ENCODE measurements at places on chromosomes 12 and 14.
A peak's percentile ranks its signal among the peaks of the same experiment; 100 is the strongest.

DNA sequence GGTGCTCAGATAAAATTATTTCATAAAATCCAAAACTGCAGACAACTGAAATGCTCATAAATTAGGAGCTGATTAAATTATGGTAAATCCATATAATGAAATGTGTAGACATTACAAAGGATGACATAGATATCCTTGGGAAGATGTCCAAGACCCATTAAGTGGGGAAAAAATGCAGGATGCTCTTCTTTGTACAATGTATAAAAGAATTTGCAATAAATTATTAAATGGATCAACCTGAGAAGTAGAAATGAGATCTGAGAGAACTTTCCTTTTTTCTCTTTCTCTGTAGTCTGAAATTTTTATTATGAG, 336.4 kb upstream of the E2F7 start:
- no peak for DNase-seq

- no peak for DNase-seq
Measured at GRCh38 chr12:95291501-95291900, 73.9 kb downstream of the VEZT start.

- peak; percentile 31 for DNase-seq
Measured at GRCh38 chr12:74980510-74980909, 229.1 kb downstream of the KCNC2 start.

DNA sequence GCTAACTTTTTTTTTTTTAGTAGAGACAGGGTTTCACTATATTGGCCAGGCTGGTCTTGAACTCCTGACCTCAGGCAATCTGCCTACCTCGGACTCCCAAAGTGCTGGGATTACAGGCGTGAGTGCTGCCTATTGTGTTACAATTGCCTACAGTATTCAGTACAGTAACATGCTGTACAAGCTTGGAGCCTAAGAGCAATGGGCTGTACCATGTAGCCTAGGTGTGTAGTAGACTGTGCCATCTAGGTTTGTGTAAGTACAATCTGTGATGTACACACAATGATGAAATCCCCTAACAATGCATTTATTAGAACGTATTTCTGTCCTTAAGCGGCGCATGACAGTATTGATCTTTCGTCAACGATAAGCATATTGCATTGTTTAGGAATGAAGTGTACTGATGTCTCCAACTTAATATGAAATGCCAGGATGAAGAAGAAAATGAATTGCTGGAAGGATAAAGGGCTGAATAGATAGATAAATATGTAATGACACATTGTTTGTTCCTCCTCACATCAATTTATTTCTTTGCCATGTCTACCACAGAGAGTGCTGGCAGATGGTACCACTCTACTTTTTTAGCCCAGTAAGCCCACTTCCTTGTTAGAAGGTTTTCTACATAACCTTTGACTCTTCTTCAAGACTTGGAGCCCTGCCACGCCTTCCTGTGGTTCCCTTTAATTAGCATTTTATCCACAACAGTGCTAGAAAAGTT, 467.5 kb downstream of the VRK1 start:
- no peak for DNase-seq

GRCh38 chr14:63752449-63753169, 24.7 kb upstream of the SGPP1 start:
- DNase-seq: no peak

DNA sequence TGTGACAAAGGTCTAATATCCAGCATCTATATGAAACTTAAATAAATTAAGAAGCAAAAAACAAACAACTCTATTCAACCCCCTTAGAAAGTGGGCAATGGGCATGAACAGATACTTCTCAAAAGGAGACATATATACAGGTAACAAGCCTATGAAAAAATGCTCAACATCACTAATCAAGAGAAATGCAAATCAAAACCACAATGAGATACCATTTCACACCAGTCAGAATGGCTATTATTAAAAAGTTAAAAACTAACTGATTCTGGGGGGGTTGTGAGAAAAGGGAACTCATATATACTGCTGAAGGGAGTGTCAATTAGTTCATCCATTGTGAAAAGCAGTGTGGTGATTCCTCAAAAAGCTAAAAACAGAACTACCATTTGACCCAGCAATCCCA, 198.9 kb downstream of the BMP4 start:
- no peak for DNase-seq

DNA sequence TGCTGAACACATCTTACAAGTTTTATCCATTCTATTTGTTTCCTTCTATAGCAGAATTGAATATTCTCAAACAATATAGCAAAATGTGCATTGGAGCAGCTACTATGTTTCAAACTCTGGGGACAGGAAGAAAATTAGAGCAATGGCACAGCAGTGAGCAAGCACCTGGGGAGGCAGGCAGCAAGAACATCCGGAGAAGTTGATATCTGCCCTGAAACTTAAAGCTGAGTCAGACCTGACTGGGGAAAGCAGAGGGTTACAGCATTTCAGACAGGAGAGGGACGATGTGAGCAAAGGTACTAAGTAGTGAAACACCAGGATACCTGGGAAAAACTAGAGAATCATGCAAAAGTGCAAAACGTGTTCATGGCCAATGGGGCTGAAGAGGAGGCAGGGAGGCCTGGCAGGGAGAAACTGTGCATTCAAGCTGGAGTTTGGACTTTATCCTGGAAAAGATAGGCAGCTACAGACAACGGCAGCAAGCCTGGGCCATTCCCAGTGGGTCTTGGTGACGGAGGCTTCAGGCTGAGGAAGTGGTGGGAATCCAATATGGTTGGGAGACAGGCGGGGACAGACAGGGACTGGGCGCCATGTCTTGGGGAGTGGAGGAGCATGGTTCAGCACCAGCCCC, 118.0 kb upstream of the CDKN3 start:
- no peak for DNase-seq

DNA sequence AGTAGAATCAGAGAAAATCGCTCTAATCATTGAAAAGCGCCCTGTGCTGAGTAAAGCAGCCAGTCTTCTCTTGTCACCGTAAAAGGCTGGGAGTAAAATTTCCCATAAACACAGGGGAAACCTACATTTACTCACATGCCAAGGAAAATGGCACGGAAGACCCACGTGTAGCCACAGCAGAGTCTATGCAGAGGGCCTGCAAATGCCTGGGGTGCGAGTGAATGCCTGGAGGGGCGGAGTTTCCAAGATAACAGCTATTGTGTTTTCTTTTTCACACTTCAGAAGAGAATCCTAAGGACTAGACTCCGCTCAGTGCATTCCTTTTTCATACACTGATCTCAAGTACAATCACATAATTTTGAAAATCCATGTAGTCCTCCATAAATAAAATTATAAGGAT, 159.9 kb upstream of the FOXN3 start:
- DNase-seq: no peak

GRCh38 chr14:87952307-87953094, 40.5 kb downstream of the GALC start:
- no peak for DNase-seq

DNA sequence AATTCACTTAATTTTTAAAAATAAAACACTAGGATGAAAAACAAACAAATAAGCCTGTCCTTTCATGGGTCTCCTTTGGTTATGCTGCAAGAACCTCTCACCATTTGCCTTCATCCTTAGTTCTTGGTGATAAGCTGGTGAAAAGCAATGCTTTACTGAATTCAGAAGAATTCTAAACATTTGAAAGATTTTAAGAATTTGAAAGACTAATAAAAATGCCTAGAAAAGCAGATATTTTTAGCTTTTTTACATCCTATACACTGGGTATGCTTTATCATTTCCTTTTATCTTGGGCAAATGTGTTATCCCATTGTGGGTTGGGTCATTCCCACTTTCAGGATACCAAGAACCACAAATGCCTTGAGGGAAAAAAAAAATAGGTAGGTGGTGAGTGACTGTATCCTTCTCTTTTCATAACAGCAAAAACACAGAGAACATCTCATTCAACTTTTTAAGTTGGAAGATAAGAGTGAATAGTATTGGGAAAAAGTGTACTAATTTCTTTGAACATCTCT, 197.1 kb upstream of the ABCD2 start:
- DNase-seq: no peak

DNA sequence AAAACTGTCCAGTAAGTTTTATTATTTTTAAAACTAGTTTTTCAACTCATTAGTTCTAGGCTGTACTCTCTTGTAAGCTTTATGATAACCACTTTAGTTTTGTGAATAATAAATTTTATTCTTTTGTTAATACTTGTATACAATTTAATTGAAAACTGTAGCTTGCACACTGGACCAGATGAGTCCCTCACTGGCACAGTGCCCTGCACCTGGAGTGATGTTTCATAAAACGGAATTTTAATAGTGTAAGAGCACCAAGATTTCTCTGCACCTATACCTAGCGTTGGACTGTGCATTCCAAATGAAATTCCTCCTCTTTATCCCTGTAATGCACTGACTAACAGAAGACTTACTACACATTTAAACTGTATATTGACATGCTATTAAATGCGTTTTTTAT, 80.8 kb downstream of the PRIMA1 start:
- no peak for DNase-seq

DNA sequence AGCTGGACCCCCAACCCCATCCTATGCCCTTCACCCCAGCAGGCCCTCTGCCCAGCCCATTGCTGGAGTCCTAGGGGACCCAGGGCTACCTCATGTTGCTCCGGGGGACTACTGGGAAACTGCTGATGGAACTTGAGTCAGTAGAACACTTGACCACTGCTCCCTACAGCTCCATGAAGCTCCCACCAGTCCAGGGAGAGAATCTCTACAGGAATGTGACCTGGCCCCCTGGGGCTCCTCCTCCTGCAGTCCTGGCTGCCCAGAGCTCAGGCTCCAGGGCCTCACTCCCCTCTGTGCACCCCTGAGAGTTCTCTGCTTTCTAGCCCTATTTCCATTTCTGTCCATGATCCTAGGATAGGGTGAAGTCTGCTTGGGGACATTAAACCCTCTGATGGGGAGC, 10.8 kb upstream of the AQP2 start:
- DNase-seq: no peak

DNA sequence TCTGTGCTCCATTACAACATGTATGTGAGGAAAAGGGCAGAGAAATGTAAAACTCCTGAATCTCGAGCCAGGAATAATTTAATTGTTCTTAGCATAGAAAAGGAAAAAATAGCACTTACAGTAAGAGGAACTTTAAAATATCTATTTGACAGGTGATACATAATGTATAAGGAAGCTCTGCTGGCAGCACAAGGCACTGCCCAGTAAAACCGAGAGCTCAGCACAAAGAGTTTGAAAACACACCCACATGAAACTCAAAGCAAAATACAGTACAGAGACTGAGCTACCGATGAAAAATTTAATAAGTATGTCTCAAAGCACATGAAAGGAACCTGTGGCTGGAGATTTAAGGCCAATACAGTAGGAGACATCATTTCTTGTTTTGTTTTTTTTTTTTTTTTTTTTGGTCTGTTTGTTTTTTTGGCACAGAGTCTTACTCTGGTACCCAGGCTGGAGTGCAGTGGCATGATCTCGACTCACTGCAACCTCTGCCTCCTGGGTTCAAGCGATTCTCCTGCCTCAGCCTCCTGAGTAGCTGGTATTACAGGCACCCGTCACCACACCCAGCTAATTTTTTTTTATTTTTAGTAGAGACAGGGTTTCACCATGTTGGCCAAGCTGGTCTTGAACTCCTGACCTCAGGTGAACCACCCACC, 19.2 kb downstream of the CLIP1 start:
- DNase-seq: no peak

DNA sequence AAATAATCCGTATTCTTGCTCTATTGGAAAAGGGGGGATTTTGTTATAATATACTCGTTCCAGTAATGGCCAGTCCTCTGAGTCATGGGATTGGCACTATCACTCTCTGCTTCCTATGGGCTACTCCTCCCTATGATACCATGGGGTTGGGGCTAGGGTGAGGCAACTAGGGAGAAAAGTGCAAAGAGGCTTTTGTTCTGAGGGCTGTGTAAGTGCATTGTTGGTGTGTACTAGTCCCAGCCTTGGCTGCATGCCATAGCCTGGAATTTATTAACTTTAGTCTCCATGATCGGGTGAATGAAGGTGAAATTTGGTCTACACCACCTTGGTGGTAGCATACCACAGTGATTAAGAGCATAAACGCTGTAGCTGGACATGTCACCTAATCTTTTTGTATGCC, 247.6 kb downstream of the RPAP3 start:
- peak; percentile 16 for DNase-seq

DNA sequence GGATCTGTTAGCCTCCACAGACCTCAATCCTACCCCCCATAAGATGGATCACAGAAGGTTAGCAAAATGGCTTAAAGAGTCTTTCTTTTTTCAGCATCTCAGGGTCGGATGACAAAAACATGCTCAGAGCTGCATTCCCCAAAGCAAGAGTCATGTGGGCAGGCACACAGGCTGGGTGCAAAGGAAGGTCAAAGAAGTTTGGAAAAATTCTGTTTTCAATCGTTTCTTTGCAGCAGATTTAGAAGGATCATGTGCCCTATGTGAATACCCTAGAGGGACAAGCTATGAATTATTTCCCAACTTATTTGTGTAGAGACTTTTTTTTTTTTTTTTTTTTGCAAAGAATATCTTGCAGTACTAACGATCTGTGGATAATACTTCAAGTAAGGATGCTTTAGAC, 845.4 kb downstream of the VRK1 start:
- no peak for DNase-seq

GRCh38 chr14:30906752-30907658, 32.6 kb downstream of the COCH start:
- no peak for DNase-seq

DNA sequence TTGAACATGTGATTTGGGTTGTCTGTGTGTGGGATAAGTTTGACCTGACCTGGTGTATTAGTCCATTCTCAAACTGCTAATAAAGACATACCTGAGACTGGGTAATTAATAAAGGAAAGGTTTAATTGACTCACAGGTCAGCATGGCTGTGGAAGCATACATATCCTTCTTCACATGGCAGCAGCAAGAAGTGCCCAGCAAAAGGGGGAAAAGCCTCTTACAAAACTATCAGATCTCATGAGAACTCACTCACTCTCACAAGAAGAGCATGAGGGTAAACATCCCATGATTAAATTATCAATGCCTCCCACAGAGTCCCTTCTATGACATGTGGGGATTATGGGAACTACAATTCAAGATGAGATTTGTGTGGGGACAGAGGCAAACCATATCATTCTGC, 94.0 kb upstream of the PPM1H start:
- no peak for DNase-seq

DNA sequence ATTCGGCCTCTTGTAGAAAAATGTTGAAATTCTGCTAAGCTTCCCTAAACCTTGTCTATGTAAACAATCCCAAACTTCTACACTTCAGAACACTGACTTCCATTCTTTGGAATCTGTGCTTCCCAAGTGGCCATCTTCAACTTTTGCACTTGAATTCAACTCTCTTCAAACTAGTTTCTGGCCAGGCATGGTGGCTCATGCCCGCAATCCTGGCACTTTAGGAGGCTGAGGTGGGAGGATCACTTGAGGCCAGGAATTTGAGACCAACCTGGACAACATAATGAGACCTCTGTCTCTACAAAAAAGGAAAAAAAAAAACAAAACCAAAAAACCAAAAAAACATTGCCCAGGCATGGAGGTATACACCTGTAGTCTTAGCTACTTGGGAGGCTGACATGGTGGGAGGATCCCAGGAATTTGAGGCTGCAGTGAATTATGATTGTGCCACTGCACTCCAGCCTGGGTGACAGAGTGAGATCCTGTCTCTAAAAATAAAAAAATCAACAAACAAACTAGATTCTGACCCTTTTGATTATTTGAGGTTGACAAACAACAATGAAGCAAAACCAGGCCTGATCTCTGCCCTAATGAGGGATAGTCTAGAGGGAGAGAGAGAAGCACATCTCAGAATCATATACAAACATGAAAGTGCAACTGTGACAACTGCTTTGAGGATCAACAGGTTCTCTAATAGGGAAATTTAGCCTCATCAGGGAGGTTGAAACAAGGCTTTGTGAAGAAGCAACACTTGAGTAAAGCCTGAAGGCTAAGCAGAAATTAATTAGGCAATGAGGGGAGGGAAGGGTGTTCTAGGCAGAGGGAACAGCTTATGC, 11.6 kb upstream of the C12orf75 start:
- no peak for DNase-seq
